ENCODE measurements at places on chromosomes 11 and 22.

- no peak for DNase-seq
Measured at GRCh38 chr11:103648670-103649400, 387.6 kb upstream of the DDI1 start.

GRCh38 chr11:2096011-2096918 is 42.9 kb downstream of the IGF2 start:
- DNase-seq, result no peak

DNA sequence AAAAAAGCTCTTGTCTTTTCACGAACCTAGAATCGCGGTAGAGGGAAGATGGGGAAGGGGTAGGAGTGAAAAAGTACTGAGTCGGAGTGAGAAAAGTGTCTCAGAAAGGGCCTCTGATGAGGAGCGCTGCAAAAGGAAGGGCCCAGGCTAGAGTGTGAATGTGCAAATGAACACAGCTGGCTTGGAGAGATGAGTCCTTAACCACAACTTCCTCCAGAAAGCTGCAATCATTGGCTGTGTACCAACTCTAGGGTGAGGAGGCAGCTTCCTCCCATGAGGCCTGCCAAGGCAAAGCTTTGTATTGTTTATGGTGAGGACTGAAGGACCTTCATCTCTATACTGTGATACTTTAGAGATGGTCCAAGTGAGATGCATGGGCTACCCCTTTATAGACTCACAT is 566.9 kb upstream of the ANO5 start:
- peak; percentile 74 for DNase-seq

DNA sequence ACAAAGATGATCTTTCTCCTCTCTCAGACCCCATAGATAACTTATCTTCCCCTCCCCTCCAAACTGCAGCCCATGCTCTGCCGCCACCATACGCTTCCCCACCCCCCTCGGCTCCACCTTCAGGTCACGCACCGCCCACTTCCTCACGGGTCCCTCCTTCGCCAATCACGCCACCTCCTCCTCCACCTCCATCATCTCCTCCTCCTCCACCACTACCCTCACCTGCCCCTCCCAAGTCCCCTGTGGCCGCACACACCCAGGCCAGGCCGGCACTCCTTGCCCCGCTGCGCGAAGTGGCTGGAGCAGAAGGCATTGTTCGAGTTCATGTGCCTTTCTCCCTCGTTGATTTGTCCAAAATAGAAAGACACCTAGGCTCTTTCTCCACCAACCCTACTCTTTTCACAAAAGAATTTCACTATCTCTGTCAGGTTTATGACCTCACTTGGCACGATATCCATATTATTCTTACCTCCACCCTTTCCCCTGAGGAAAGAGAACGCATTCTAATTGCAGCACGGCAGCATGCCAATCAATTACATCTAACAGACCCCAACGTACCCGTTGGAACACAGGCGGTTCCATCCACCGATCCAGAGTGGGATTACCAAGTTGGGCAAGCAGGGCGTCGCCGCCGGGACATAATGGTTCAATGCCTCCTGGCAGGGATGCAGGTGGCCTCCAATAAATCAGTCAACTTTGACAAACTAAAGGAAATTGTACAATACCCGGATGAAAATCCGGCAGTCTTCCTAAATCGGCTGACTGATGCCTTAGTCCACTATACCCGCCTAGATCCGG is 12.3 kb upstream of the OR56A3 start:
- no peak for DNase-seq

GRCh38 chr22:50012211-50013181 is at the start of gene IL17REL:
IL17REL (minus strand) TSS chr22:50012765; CDS start chr22:50012646, 119 bp downstream.
- no peak for DNase-seq

DNA sequence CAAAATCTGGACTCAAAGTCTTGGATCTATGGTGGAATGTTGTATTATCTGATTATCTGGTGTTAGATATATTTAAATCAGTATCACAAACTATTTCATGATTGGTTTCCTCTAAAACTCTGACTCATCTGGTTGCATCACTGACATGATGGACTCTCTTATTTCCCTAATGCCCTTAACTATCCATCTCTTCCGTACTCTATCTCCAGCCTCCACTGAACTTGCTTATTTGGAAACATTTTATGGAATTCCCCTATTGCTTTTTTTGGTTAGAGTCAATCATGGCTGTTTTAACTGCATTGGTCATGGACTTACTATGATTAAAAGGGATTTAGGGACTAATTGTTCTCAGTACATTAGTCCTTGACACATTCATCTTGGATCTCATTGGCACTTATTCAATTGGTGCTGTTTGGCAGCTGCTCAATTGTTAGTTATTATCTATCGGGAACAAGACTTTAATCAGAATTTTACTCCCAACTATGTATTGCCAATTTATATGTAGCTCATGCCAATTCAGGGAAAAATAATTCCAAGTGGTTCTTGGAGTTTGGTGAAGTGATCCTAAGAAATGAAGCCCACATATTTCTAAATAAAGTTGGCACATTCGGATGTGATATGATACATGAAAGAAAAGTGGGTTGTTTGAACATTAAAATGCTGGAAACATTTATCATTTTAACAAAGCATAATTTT is 942.0 kb upstream of the CCDC90B start:
- DNase-seq, result no peak

DNA sequence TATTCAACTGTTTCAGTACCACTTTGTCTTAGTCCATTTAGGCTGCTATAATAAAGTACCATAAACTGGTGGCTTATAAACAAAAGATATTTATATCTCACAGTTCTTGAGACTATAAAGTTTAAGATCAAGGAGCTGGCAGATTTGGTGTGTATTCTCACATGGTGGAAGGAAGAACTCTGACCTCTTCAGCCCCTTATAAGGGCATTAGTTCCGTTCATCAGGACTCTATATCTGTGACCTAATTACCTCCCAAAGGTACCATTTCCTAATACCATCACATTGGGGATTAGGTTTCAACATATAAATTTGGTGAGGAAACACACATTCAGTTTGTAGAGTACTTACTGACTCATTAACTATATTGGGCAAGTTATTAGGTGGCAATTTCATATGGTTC is 10.7 kb upstream of the ARL14EP start:
- DNase-seq, result no peak

DNA sequence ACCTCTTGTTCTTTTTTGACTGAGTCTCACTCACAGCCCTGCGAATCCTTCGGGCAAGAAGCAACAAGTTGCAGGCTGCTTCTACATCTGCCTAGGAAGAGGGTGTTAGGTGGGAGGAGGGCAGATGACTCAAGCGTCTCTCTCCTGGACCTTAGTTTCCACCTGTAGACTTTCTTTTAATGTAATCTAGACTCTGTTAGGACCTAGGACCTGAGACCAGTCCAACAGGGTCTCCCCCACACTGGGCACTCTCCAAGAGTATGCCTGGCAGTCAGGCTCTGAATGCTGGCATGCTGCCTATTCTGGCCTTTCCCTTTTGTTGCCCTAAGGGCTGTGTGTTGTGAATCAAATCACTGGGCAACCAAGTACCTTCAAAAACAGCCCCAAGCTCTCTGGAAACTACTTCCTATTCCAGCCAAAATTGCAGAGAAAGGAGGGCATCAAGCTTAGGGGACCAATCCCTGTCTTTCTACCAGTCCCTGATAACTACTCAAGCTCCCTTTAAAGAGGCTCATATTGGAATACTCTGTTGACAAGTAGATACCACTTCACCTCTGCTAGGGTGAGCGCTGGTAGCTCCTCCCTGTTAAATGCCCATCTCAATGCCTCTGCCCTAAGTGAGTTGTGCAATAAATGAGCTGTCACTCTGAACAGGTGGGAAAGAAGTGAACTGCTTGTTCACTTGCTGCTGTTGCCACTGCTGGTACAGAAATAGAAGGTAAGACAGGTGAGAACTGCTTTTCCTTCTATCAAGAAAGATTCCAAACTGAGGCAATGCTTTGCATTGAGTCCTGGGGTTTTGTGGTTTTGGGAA is at the start of gene BBOX1:
Gene BBOX1 (plus strand): TSS at position 514 of the 814 bp plus-strand sequence. CDS start 14,616 bp downstream, outside the sequence.
- no peak for DNase-seq

- no peak for DNase-seq
Measured at GRCh38 chr11:33005175-33005574, 10.5 kb upstream of the DEPDC7 start.

GRCh38 chr11:64256300-64256699 is 5.0 kb downstream of the PLCB3 start:
- DNase-seq, result no peak

DNA sequence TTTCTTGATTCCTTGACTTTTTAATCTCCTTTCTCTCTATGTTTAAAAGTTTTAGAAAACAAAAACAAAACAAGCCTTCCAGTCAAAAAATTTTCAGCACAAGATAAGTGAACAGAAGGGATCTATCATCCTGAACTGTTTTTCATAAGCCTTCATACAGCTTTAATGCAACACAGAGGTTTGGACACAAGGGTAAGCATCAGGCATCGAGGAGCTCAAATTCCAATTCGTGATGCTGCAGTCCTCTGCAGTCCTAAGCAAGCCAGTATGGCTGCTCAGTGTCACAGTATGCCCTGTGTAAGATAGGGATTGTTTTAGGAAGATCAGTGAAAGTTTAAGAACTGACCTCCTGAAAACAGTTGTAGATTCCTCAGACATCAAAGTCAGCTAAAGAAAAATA is 740.9 kb downstream of the NTM start:
- DNase-seq, result no peak

DNA sequence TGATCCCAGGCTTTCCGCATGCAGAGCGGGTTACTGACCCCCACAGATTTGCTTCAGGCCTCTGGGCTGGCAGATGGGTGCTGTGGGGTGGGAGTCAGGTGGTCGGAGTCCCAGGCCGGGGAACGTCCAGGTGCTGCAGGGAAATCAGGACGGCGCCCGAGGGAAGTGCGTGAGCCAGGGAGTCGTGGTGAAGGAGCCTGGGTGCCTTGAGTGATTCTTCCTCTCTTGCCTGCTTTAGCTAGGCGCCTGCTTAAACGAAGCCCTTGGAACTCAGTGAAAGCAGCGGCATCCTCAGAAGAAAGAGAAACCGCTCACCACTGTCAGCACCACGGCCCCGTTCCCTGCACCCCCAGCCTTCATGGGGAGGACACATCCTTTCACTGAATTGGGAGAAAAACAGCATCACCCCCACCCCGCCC is 455.6 kb downstream of the BRD1 start:
- DNase-seq, result no peak

GRCh38 chr11:25163421-25163820 is 666.6 kb downstream of the LUZP2 start:
- no peak for DNase-seq

- no peak for DNase-seq
Measured at GRCh38 chr22:22450343-22450839, 58.2 kb downstream of the ZNF280B start.

DNA sequence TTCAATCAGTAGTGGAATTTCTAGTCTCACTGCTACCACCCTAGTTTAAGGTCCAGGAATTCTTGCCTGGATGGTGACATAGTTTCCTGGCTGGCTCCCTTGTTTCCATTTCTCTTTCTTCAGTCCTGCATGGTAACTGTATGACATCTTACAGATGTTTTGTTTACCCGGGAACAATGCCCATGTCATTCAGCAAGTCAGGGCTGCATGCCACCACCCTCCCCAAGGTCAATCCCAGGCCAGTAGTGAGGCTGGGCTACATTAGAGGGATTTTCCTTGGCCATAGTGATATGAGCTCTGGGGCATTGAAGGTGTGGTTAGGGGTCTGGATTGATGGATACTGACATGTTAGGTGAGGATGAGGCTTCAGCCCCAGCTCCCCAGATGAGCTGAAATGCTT is 114.9 kb upstream of the E2F8 start:
- DNase-seq, result no peak

DNA sequence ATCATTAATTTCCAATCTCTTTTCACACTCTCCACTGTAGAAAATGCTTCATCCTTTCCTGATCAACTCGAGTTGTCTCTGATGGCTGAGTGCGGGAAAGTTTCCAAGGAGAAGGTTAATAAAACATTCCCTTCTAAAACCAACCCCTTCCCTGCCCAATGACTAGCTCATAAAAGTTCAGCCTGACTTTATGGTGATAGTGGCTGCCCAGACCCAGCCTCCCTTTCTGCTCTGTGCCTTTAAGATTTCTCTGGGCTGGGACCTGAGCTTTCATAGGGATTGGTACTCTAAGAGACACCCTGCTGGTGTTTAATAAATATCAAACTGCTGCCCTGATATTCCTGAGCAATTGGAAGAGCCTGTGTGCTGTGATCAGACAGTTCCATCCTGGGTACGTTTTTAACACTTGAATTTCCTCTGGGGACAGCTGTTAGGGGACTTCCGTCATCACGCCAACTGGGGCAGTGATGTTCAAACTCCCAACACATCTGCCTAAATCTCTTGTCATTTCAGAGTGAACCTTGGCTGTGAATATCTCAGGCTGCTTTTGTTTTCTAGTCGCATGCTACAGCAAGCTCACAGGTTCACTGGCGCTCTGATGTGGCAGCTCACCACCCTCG is 195.0 kb upstream of the KIRREL3 start:
- DNase-seq, result no peak

DNA sequence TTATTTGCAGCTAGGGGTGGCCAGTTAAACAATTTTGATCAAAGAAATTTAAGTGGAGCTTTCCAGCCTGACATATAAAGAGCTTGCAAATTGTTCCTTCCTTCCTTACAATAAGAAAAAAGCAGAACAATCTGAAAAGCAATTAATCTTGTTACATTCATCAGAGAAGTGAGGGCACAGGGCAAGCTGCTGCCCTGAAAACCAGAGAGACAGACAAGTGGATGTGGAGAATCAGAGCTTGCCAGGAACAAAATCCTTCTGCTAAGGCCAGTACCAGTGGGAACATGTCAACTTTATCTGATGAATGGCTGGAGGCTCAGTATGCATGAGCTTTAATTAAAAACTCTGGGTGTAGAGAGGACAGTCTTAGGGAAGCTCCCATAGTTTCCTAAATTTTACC is 8.8 kb downstream of the CCDC179 start:
- no peak for DNase-seq

DNA sequence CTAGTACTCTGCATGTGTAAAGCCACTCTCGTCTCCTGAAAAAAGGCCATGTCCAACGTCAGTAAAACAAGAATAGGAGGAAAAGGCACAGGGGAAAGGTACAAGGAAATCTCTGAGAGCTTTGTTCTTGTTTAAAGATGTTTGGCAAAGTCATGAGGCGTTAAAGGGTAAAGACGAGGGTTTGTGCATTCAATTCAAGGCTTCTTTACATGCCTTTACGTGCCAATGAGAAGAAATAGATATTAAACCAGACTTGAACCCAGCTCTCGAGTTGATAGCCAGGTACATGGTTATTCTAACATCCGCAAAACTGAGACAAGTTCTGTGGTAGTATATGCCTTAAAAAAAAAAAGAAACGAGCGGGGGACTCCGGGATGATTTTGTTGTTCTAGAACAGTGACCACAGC is 704 bp upstream of the CFL1 start:
- no peak for DNase-seq

DNA sequence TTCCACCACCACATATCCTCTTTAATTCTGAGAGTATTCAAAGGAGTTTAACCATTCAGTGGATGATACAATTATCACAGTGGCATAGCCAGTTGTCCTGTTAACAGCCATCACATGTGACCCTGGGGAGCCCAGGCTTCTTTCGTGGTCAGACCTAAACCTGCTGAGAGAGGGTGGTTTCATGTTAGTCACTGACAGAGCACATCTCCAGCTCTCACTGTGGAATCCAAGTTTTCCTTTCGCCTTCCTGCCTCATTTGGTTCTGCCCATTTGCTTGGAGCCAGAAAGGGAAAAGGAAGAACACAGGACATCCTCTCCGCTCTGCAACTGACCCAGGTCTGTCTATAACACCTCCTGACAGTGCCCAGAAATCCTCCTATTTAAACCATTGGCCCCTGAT is 60.4 kb downstream of the MCHR1 start:
- DNase-seq, result no peak

Measured in H4 (cell line).